ENCODE measurements at places on chromosomes 16 and 17. TPM values are rescaled to one million over a fixed set of nuclear protein-coding genes. Genes with fewer than 3 reads are reported as not detected.
A peak's percentile ranks its signal among the peaks of the same experiment; 100 is the strongest.

- no peak overlapping the region for H3K27ac ChIP-seq
- H3K27me3 ChIP-seq, result peaks cover 7% of the 10 kb centered on the region
- DNase-seq, result no peak
- H3K36me3 ChIP-seq, result no peaks in the 10 kb centered on the region
- H3K4me3 ChIP-seq, result no peak overlapping the region
- H3K4me1 ChIP-seq, result peaks cover 8% of the 10 kb centered on the region
Measured at GRCh38 chr17:47844814-47845715, 4.0 kb upstream of the SCRN2 start.

- H3K27me3 ChIP-seq, result no peaks in the 10 kb centered on the region
- H3K36me3 ChIP-seq, result no peaks in the 10 kb centered on the region
- no peak for DNase-seq
- H3K4me1 ChIP-seq, result no peaks in the 10 kb centered on the region
Measured at GRCh38 chr16:798666-799065, 1.9 kb downstream of the GNG13 start.

DNA sequence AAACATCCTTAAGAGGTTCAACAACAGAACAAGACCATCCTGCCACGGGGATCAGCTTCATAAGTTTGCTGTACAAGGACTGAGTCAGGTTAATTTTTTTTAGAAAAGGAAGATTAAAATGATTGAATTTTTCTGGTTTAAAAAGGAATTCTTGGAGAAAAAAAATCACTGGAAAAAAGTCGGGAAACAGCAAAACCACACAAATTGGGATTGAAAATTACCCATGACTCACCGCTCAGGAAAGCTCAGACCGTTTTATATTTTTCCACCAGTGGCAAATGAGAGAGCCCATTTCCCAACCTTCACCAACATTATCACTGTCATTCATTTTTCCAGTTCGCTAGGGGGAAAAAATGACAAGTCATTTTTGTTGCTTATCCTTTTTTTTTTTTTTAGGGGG is 46.6 kb downstream of the MRM3 start:
- no peaks in the 10 kb centered on the region for H3K36me3 ChIP-seq
- no peaks in the 10 kb centered on the region for H3K4me1 ChIP-seq
- no peaks in the 10 kb centered on the region for H3K27me3 ChIP-seq
- no peak overlapping the region for H3K27ac ChIP-seq

GRCh38 chr17:77366558-77367245 is 225.9 kb downstream of the SEC14L1 start:
- no peaks in the 10 kb centered on the region for H3K27me3 ChIP-seq
- peaks cover 28% of the 10 kb centered on the region for H3K4me1 ChIP-seq
- DNase-seq, result no peak

- H3K4me1 ChIP-seq, result no peaks in the 10 kb centered on the region
- H3K36me3 ChIP-seq, result peaks cover 14% of the 10 kb centered on the region
- H3K27me3 ChIP-seq, result no peaks in the 10 kb centered on the region
- H3K4me3 ChIP-seq, result no peak overlapping the region
- H3K27ac ChIP-seq, result no peak overlapping the region
Measured at GRCh38 chr16:290015-290680, 7.2 kb downstream of the PDIA2 start.

The RGS11 gene
- 42.9 TPM for polyA plus RNA-seq

GRCh38 chr17:7712111-7712771 is 5.3 kb upstream of the DNAH2 start:
- no peak overlapping the region for H3K4me3 ChIP-seq
- DNase-seq, result no peak
- no peak overlapping the region for H3K27ac ChIP-seq
- H3K36me3 ChIP-seq, result no peaks in the 10 kb centered on the region
- no peaks in the 10 kb centered on the region for H3K4me1 ChIP-seq

DNA sequence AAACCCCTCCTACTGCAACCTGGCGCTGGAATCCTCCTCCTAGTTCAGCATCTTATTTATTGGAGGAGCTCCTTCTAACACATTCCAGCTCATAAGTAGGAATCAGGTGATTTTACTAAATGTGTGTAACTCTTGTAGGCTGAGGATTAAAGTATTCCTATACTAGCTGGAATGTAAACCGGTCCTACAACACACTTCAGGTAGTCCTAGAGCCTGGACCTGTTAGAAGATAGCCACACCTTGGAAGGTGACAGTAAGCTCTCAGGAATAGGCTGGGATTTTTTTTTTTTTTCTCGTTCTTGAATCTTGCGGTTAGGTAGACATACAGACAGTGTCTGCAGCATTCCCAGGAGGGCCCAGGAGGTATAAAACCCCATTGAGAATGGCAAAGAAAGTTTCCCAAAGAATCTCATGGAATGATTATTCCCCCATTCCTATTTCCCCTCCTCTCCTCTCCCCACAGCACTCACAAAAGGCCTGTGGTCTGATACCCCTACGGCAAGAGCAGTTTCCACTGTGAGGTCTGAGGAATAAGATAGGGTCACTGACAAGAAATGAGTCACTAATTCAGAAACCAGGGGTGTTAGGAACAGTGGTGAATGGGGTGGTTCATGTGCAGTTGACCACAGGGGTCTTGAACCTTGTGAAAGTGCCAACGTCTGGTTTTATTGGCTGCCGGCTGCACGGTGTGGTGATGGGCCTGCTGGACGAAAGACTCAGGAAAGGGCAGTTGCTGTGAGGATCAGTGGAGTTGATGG is 267.1 kb downstream of the UTP18 start:
- H3K27me3 ChIP-seq, result no peaks in the 10 kb centered on the region
- DNase-seq, result no peak
- no peak overlapping the region for H3K4me3 ChIP-seq
- no peaks in the 10 kb centered on the region for H3K4me1 ChIP-seq
- no peak overlapping the region for H3K27ac ChIP-seq

The TPSB2 gene
- 2.4 TPM for polyA plus RNA-seq

DNA sequence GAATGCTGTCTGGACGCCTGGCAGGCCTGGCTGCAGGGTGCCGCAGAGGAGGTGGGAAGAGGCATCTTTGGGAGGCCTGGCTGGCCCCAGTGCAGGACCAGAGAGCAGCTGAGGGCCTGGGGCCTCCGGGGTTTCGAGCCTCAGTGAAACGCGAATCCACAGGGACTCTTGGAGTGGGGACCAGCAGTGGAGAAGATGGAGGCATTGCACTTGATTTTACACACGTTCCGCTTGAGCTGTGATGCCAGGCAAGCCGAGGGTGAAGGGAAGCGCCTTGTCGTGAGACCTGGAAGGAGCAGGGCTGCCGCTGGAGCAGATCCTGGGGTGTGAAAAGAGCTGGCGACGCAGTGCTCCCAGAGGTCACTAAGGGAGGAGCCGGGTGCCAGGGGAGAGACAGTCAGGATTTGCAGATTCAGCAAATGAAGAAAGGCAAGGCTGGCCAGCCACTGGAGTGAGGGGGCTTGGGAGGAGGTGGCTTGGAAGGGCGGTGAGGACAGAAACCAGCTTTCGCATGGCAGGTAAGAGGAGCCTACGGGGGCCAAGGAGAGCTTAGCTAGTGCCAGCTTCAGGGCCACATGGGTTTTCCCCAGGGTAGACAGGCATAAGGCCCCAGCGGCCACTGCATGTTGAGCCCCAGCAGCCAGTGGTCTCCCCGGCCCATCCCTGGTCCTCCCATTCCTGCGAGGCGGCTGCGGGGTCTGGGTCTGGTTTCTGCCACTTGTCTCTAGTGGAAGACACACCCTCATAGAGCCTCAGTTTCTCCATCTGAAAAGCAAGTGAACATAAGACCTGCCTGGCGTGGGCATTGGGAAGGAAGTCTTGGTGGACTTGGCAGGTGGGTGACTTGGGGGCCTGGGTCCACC is 175.2 kb upstream of the CHMP6 start:
- H3K36me3 ChIP-seq, result no peaks in the 10 kb centered on the region
- H3K4me1 ChIP-seq, result no peaks in the 10 kb centered on the region
- DNase-seq, result peak; percentile 34
- H3K27me3 ChIP-seq, result no peaks in the 10 kb centered on the region
- no peak overlapping the region for H3K4me3 ChIP-seq
- H3K27ac ChIP-seq, result no peak overlapping the region

The EMC6 gene
- polyA plus RNA-seq, result 34.6 TPM

DNA sequence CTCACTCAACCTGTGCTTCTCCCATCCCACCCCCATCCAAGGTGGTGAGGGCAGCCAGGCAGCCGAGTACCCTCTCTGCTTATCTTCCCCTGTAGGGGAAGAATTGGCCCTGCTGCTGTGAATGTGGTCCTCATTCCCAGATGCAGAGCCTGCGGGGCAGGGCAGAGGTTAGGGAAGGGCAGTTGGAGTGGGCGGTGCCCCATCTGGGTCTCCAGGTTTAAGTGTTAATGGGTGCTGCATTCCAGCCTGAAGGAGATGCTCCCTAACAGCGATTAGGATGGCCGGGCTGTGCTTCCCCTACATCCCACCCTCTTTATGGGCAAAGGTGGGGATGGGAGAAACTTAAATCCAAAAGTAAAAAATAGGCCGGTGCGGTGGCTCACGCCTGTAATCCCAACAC is 12.1 kb downstream of the TMEM95 start:
- no peaks in the 10 kb centered on the region for H3K27me3 ChIP-seq
- H3K4me3 ChIP-seq, result no peak overlapping the region

DNA sequence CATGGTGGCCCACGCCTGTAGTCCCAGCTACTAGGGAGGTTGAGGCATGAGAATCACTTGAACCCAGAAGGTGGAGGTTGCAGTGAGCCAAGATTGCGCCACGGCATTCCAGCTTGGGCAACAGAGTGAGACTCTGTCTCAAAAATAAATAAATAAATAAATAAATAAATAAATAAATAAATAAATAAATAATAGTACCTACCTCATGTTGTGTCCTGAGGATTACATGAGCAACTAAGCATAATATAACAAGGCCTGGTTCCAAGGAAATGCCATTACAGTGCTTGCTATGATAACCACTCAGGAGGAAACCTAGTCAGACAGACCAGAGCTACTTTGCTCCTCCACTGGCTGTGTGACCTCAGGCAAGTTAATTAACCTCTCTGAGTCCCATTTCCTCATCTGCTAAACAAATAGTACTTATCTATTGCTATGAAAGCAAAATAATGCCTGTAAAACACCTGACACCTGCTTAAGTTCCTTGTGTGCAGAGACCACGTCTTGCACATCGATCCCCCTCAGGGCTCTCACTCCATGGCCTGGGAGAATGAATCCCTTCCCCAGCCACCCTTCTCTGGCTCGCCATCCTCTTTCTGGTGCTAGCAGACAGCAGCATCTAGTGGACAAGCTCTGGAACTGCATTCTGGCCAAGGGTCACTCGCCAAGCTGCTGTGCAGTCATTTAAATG is 7.5 kb downstream of the EPOP start:
- H3K27ac ChIP-seq, result no peak overlapping the region
- no peaks in the 10 kb centered on the region for H3K36me3 ChIP-seq
- H3K4me1 ChIP-seq, result no peaks in the 10 kb centered on the region

DNA sequence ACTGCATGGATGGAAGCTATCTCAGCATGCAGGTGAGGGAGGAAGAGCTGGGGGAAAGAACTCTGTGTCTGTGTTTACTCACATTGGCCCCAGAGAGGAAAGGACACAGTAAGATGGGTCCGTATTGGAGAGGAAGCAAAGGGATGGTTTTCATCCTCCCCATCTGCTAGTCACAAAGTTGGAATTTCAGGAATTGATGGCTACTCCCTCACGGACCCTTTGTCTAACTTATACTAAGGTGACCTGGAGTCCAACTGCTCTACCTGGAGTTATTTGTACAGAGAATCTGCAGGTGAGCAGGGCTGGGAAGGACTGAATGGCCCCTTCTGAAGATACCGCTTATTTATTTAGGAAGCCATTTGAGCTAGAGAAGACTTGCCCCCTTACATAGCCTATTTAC is 55.1 kb downstream of the WNT3 start:
- no peaks in the 10 kb centered on the region for H3K36me3 ChIP-seq
- H3K27me3 ChIP-seq, result no peaks in the 10 kb centered on the region
- DNase-seq, result no peak
- no peak overlapping the region for H3K4me3 ChIP-seq
- H3K27ac ChIP-seq, result no peak overlapping the region

DNA sequence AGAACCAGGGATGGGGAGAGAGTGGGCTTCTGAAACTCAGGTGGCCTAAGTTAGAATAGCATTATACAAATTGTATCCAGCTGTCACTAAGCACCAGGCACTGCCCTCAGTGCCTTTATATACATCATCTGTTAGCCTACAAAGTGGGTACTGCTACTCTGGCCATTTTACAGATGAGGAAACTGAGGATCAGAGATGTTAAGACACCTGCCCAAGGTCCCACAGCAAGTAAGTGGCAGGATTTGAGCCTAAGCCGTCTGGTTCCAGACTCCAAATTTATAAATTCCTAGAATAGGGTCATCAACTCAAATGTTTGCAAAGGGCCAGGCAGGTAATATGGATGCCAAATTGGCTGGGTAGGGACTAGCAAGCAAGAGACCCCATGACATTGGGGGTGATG is 2.3 kb downstream of the ORAI3 start:
- H3K27ac ChIP-seq, result no peak overlapping the region
- H3K4me1 ChIP-seq, result peaks cover 7% of the 10 kb centered on the region
- no peaks in the 10 kb centered on the region for H3K36me3 ChIP-seq
- H3K4me3 ChIP-seq, result no peak overlapping the region
- H3K27me3 ChIP-seq, result no peaks in the 10 kb centered on the region
- no peak for DNase-seq

GRCh38 chr17:10631048-10631700 is 25.9 kb downstream of the MYH3 start:
- H3K4me1 ChIP-seq, result no peaks in the 10 kb centered on the region
- H3K4me3 ChIP-seq, result no peak overlapping the region
- no peaks in the 10 kb centered on the region for H3K27me3 ChIP-seq

DNA sequence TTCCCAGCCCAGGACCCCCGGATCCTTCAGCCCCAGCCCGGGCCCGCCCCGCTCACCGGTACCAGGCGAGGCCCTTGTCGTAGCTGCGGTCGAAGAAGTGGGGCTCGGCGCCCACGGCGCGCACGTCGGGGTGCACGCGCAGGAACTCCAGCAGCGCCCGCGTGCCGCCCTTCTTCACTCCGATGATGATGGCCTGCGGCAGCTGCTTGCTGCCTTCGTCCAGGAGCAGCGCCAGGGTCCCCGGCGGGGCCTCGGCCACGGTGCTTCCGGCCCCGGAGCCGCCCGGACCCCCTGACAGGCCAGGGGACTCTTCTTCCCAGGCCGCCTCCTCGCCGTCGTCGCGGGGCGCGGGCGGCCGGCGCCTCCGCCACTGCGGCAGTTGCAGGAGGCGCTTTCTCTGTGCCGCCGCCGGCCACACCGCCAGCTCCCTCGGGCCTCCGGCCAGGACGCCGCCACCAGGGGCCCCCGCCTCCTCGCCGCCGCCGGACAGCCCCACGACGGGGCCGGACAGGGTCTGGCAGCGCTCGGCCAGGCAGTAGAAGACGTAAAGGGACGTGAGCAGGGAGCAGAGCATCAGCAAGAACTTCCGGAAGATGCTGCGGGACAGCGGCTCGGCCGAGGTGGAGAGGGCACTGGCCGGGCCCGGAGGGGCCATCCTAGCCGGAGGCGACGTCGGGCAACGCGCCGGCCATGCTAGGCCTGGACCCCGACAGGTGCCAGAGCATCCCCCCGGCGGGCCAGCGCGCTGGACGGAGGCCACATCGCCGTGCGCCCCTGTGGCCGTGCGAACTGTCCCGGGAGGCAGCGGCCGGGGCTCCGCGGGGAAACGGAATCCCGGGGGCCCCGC is 1.0 kb downstream of the HS3ST3A1 start:
- H3K4me1 ChIP-seq, result no peaks in the 10 kb centered on the region
- H3K27me3 ChIP-seq, result peaks cover 51% of the 10 kb centered on the region
- peak overlapping the region; percentile 42 for H3K4me3 ChIP-seq
- H3K36me3 ChIP-seq, result no peaks in the 10 kb centered on the region

The ZNF500 gene
- polyA plus RNA-seq, result 14.1 TPM
